Left ventricle myocardium inferior (tissue), 1 donor: ENCODE measurements at places on chromosomes 13 and 19. TPM values are rescaled to one million over a fixed set of nuclear protein-coding genes. Genes with fewer than 3 reads are reported as not detected.

The LYPD3 gene
- 0.38 TPM for total RNA-seq

The AKT2 gene
- total RNA-seq: 107 TPM

The TMPRSS9 gene
- total RNA-seq: not detected

The DIAPH3 gene
- total RNA-seq: 0.25 TPM

The ZNF345 gene
- total RNA-seq: 2.9 TPM

The GIPC3 gene
- total RNA-seq: 1.6 TPM

The GSX1 gene
- not detected for total RNA-seq

The EPSTI1 gene
- total RNA-seq: 2.6 TPM
